Astrocyte (in vitro differentiated cells and primary cell): ENCODE measurements at places on chromosomes 6 and 20.
A peak's percentile ranks its signal among the peaks of the same experiment; 100 is the strongest.

GRCh38 chr20:745683-746301, 22.5 kb downstream of the SLC52A3 start:
- DNase-seq: no peak

GRCh38 chr6:17950095-17950494, 37.3 kb downstream of the KIF13A start:
- DNase-seq: no peak

- DNase-seq: no peak
These were observed 13.8 kb upstream of the MMP9 start for GRCh38 chr20:45994761-45995493.

GRCh38 chr20:23002276-23002675, 32.8 kb upstream of the SSTR4 start:
- DNase-seq: no peak

DNA sequence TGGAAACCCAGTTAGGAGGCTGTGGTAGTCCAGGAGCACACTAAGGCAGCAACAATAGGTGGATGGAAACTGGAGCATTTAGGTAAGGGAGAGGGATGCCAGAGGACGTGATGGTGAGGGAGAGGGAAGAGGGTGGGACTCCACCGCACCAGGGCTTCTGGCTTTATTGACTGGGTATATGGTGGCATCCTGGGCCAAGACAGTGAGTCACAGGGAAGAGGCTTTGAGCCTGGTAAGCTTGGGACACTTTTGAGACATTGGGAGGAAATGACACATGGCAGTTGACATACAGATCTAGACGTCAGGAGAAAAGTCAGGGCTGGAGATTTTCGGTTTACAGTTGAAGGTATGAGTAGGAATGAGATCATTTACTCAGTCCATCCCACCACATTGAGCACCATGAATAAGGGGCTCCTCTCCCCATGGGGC, 14.9 kb downstream of the NT5E start:
- peak; percentile 91 for DNase-seq

DNA sequence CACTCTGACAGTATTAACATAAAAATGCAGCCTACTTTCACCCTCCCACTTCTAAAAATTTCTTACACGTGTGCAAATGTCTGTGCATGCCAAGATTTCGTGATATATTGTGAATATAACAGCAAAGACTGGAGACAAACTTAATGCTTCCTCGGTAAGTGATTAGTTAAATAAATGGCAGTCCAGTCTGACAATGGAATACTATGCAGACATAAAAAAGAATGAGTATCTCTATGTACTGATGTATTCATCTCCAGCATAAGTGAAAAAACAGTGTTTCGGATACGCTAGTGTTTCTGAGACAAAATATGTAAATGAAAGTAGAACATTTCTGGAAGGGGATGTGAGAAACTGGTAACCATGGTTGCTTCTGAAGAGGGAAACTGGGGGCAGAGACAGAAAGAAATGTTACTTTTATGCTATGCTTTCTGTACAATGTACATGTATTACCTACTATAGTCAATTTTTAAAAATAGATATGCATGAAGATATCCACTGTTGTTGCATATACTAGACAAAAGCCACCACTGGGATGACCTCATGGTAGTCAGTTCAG, 7.0 kb downstream of the SLC22A23 start:
- DNase-seq: no peak

GRCh38 chr6:158645064-158646022, 800 bp upstream of the DYNLT1 start:
- no peak for DNase-seq
